ENCODE measurements at places on chromosomes 2 and 18.

DNA sequence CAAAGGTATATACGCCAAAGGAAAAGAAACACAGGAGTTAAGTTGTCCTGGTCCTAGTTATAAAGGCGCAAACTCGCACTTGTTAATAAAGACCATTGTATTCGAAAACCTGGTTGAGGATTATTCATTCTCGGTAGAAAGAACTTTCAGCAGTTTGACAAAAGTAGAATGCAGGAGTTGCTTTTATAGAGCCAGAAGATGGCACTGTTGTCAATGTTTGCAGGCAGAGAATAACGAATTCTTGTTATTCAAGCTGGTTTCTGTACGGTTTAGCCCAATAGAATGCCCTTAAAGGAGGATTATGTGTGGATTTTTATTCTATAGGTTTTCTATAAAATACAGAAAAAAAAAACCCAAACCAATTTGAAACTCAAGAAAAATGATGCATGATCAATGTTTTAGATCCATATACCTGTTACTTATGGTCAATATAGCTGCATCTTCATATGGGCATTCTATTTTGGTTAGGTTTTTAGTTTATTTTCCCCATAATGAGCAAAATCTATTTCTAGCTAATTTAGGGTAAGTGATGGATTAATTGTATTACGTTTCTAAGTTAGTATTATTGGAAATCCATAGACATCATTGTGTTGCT is 510.3 kb downstream of the PLCL1 start:
- peak; percentile 51 for DNase-seq

- DNase-seq = no peak
Measured at GRCh38 chr2:75483878-75484277, 76.9 kb downstream of the EVA1A start.

DNA sequence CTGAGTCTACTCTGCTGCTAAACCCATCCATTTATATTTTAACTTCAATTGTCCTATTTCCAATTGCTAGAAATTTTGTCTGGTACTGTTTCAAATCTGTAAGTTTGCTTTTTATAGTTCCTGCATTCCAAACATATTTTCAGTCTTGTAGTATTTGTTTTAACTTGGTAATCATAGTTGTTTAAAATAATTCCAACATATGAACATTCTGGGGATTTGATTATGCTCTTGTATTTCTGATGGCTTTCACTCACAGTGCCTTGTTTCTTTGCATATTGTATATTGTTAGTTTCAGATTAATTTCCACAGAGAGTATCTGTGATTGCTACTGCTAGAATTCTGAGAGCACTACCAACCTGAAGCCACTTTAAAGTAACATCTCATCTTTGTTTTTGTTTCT is 202.4 kb downstream of the ETAA1 start:
- DNase-seq = no peak

- DNase-seq = peak; percentile 43
Measured at GRCh38 chr2:156110890-156111289, 221.6 kb downstream of the NR4A2 start.

GRCh38 chr2:186592137-186592875 is 2.5 kb downstream of the ITGAV start:
- peak; percentile 24 for DNase-seq

DNA sequence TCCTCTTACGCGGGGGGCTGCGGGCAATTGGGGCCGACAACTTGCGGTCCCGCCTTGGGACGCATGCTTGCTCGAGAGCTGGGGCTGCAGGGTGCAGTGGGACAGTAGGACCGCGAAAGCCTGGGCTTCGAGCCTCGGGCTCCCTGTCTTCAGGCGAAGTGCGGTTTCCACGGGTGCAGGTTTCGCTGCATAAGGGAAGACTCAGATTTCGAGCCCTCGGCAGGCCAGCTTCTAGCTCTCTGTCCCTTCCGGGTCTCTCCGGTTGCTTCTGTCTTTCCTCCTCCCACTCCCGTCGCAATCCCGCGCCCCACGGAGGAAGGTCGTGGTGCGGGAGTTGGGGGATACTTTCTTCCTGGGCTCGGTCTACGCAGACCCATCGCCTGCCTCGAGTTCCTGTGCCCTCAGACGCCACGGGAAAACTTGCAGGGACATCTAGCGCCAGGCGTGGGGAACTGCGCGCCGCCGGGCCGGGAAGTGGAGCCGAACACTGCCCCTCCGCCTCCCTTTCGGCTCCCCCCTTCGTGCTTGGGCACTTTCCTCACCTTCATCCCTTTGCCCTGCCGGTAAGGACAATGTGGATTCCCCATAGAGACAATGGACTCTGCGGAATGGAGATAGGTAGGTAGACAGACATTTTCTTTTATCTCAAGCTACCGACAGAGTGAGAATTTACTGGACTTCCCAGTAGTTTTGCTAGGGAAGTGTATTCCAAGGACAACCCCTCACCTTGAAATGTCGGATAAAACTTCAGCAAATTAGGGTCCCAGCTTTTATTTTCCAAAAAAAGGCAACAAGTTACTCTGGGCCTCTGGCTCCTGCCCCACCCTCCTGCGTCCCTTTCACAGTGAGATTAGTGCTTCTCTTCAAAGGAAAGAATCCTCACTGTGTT is 4.2 kb upstream of the HOXD13 start:
- DNase-seq = peak; percentile 66

GRCh38 chr2:190744041-190744440 is 95.2 kb downstream of the NAB1 start:
- no peak for DNase-seq

GRCh38 chr18:50847192-50847591 is 27.4 kb upstream of the MRO start:
- DNase-seq = peak; percentile 55

- DNase-seq = no peak
Measured at GRCh38 chr2:39849064-39849463, 70.0 kb upstream of the THUMPD2 start.

GRCh38 chr2:234091883-234092282 is 41.4 kb downstream of the SPP2 start:
- no peak for DNase-seq

GRCh38 chr18:73232933-73233332 is 365.1 kb upstream of the NETO1 start:
- no peak for DNase-seq

DNA sequence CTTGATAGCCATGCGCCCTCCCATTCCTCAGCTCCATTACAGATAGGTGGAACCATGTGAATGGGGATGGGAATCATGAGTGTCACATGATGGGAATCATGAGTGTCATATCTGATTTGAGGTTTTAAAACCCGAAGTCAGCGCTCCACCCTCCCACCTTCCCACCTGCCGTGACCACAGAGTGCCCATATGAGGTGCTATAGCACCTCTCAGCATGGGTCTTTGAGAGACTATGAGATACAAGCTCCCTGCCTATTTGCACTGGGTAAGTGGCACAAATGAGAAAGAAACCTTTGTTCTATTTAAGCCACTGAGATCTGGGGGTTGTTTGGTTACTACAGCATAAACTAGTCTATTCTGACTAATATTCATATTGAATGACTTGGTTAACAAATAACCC is 78.5 kb upstream of the PTPRM start:
- no peak for DNase-seq

DNA sequence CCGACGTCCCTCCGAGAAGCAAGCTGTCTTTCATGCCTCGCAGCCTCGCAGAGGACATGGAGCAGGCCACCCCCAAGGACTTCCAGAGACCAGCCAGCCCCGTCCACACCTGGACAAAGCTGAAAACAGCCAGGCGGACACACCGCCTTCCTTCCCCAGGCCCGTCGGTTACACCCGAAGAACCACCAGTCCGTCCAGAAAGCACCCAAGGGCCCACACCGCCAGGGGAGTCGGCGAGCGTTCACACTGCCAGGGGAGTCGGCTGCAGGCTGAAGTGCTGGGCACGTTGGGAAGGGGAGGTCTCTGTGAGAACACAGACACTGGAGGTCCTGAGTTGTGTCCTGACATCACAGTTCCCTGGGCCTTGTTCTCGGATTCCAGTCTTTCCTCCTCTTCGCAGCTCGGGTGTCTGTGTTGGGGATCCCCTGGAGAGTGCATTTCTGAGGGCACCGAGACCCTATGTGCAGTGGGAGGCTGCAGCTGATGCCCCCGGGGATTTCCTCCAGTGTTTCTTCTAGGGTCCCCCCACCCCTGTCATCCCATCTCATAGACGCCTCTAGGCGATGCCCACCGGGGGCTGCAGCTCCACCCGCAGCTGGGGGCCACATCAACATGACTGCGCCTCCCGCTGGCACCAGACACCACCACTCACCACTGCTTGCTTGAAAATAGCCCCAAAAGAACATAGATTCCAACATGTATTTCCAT is 344.4 kb upstream of the SALL3 start:
- DNase-seq = no peak

- DNase-seq = no peak
Measured at GRCh38 chr2:155382776-155383175, 684.3 kb downstream of the KCNJ3 start.

- DNase-seq = no peak
Measured at GRCh38 chr2:33247365-33247764, 229.1 kb upstream of the RASGRP3 start.

DNA sequence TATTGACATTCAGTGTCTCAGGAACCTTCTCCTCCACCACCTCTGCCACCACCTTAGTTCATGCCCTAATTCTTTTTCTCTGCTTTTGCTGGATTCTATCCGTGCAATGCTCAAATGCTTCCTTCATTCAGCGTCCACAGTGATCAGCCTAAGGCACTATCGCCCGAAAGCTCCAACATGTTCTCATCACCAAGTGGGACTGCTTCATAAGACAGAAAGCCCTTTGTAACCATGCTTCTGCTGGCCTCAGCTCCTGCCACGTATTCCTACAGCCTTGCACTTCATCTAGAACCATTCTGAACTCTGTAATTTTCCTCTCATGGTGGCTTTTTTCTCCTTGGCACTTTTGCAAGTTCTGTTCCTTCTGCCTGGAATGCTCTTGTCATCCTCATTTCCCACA is 222.9 kb downstream of the HNMT start:
- no peak for DNase-seq

- no peak for DNase-seq
Measured at GRCh38 chr2:120933693-120934573, 198.3 kb downstream of the GLI2 start.

- DNase-seq = no peak
Measured at GRCh38 chr2:168478206-168478605, 22.1 kb downstream of the CERS6 start.

DNA sequence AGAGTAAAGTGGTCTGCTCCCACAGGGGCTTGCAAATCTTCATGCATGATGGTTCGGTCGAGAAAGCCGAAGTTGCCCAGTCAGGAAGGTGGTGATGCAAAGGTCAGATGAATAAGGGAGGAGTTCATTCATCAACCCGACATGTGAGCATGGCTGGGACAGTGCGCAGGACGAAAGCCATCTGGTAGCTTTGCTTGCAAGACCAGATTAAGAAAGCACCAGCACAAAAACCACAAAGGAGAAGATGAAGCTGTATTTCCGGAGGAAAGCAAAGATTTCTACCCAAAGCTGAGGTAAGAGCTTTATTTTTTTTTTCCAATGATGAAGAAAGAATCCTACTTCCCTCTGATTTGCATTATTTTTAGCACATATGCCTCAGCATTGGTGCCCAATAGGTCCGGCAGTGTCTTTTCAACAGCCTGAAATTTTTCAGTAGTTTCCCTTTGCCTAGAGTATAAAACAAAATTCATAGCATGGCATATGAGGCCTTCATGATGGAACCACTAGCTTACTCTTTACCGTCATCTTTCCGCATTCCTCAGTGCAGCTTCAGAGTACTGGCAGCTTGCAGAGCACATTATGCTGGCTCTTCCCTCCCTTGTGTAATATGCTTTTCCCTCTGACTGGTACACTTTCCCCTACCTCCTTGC is 112.0 kb upstream of the THOC1 start:
- DNase-seq = peak; percentile 88

DNA sequence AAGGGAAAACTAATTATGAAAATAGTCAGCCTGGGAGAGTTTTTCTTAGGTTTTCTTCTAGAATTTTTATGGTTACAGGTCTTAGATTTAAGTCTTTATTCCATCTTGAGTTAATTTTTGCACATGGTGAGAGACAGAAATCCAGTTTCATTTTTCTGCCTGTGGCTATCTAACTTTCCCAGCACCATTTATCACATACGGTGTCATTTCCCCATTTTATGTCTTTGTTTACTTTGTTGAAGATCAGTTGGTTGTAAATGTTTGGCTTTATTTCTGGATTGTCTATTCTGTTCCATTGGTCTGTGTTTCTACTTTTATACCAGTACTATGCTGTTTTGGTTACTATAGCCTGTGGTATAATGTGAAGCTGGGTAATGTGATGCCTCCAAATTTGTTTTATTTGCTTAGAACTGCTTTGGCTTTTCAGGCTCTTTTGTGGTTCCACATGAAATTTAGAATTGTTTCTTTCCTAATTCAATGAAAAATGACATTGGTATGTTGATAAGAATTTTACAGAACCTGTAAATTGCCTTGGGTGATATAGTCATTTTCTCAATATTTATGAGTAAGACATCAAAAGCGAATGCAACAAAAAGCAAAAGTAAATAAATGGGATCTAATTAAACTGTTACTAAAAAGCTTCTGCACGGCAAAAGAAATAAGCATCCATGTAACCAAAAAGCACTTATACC is 146.1 kb upstream of the NOL4 start:
- no peak for DNase-seq

- no peak for DNase-seq
Measured at GRCh38 chr2:240341064-240341463, 94.4 kb upstream of the GPC1 start.

DNA sequence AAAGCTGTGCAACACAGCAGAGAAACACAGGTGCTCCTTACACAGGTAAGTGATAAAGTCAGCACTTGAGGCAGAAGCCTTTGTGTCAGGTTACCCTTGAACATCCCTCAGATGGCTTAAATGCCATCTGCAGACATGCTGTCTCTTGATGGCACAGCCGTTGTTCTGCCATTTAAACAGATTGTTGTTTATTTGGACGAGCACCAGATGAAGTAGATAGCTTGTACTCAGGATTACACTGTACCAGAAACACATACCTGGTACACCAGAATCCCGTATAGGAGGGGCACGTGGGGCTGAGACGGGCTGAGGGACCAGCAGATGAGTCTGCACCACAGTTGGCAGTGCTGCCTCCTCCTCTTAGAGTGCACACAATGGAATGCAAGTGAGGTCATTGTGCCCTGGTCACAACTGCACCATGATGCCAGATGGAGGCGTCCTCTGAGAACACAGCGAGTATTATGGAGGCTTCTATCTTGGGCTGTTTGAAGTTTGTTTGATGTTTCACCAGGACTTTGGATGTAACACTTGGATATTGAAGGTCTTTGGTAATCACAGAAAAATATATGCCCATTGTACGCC is 143.0 kb downstream of the TANC1 start:
- DNase-seq = no peak

DNA sequence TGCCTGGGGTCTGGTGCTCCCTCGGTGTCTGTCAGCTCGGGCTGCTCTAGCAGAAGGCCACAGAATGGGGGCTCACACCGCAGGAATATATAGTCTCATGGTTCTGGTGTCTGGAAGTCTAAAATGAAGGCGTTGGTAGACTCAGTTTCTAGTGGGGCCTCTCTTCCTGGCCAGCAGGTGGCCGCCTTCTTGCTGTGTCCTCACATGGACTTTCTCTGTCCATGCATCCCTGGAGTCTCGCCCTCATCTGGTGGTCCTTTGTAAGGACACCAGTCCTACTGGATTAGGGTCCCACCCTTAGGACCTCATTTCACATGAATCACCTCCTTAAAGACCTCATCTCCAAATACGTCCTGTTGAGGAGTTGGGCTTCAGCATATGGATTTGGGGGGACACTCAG is 65.7 kb downstream of the RRM2 start:
- no peak for DNase-seq

- DNase-seq = peak; percentile 1
Measured at GRCh38 chr2:156182132-156182531, 150.4 kb downstream of the NR4A2 start.

All from suppressor macrophage treated with lipopolysaccharide for 4 hours (primary cell).